Activated CD8-positive, alpha-beta memory T cell treated with anti-CD3 and anti-CD28 coated beads for 1 hour (primary cell): ENCODE measurements at places on chromosomes 4 and X.

DNA sequence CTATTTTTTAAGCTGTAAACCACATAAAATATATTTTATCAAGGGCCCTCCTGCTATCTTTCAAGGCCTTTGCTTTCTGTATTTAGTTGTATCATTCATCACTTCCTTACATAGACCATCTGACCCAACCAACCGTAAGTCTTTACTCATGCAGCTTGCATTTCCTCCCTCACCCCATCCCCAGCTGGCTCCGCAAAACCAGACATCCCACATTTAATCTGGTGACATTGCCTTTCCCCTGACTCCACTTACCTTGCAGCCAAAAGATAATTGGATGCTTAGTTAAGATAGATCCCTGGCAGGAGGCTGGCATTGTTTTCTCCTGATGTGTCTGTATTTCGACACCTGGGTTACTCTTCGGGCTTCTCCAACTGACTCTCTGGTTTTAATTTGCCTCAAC, 183.7 kb upstream of the LDB2 start:
- DNase-seq, result no peak

DNA sequence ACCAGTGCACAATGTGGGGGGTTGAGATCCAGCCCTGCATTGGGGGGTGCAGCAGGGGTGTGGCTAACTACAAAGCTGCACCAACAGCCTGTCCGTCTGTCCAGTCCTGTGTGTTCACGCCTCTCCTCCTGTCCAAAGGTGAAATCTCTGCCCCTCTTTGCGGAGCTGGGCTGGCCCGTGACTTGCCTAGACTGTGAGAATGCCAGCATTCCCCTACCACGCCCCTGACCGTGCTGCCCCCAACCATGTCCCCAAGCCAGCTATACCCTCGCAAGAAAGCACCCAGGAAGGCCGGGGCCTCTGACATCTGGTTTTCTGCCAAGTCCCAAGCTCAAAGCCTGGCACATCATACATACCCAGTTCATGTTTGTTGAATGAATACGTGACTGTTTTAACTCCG, 19.2 kb downstream of the ZFYVE28 start:
- no peak for DNase-seq

- DNase-seq, result no peak
These were observed 40.9 kb downstream of the COX18 start for GRCh38 chr4:73028621-73029020.

GRCh38 chr4:145279122-145279960, 99.0 kb upstream of the OTUD4 start:
- DNase-seq, result no peak

- no peak for DNase-seq
These were observed 214.6 kb downstream of the PALLD start for GRCh38 chr4:168711197-168712140.

DNA sequence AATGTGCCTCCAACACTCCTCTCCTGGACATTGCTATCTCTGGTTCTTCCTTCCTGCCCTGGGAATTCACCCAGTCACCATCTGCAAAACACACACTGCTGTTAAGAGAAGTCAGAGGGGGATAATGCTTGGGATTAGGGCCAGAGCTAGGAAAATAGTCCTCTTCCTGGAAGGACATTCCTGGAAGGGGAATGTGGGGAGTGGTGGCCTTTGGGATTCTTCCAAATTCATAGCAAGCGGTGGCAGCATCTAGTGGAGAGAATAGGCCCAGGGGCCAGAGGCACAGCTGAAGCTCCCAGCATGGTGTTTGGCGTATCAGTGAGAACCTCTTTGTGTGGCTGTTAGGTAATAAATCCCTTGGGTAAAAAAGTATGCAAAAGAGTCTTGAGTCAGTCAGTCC, 34.3 kb downstream of the SHROOM4 start:
- no peak for DNase-seq

DNA sequence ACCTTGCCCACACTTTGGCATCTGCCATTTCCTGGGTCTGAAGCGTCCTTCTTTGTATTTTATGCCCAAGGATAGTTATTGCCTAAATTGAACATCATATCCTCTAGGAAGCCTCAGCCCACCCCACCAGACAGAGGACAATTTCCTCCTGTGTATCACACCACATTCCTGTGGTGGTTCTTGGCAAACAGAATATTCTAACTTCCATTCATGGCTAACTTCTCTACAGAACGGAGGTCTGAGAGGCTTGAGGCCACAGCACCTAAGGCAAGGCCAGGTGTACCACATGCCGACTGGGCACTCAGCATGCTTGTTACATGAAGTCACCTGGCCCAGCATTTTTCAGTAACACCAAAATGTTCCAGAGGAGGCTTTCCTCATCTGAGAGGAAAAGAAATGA, 42.4 kb downstream of the CD99L2 start:
- DNase-seq, result no peak

- DNase-seq, result no peak
These were observed 5.3 kb upstream of the STBD1 start for GRCh38 chr4:76301068-76301774.

- no peak for DNase-seq
These were observed 26.8 kb upstream of the SPARCL1 start for GRCh38 chr4:87555773-87556619.

- DNase-seq, result no peak
These were observed 35.7 kb downstream of the ADH5 start for GRCh38 chr4:99052902-99053301.

DNA sequence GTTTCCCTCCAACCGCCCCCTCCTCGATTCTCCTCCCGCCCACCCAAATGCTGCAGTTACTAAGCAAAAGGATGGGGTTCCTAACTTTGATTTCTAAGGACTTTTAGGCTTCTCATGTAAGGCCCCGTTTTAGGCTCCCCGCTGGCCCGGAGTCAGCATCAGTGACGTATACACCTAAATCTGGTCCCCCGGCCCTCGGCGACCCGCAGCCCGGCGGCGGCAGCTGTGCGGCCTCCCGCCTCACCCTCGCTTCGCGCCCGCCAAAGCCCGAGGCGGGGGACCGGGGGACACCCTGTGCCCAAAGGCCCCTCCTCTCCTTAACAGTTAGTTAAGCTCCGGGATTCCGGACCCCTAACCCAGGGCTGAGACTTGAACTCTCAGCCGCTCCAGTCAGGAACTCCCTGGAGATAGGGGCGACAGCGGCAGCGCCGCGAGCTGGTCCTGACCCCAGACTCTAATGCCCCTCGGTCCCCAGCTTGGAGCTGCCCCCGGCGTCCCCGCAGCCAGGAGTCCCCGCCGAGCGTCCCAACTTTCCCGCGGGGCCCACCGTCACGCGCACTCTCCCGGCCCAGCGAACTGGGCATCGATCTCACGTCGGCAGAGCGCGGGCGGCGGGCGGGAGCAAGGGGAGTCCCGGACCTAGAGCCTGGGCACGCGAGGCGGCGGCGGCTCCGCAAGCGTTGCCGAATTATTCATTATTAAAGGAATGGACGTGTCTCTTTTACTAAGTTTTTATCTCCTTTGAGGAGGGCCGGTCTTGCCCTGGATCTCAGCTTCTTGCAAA, 1.5 kb upstream of the NR3C2 start:
- peak; percentile 1 for DNase-seq

DNA sequence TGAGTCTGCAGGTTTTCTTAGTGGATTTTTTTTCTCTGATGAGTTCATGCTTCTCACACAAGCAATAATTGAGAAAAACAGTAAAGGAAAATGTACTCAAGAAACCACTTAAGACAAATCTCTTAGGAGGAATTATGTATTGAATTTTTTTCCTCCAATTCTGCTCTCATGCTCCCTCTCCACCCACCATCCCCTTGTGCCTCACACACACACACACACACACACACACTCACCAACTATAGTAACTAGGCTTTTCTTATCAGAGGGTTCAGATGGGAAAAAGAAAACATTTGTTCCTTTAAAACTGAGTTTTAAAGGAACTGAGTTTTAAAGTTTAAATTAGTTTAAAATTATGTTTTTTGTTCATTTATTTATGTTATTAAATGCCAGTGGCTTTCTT, 47.0 kb upstream of the ANXA10 start:
- no peak for DNase-seq

DNA sequence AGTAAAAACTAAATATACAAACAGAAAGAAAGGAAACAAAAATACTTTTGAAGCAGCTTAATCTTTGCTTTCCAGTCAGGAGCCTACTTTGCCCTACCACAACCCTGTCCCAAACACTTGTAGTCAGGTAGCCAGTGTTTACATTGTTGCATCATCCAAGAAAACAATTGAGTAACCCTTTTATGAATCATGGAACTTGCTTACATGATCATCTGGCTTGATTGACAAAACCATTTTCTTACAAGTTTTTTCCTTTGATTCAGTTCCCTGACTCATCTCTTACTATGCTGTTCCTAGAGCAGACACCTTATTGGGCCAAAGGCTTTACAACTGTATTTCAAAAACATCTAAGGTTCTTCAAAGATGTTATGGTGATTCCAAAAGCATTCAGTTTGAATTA, 740.1 kb downstream of the KLHL13 start:
- DNase-seq, result no peak

DNA sequence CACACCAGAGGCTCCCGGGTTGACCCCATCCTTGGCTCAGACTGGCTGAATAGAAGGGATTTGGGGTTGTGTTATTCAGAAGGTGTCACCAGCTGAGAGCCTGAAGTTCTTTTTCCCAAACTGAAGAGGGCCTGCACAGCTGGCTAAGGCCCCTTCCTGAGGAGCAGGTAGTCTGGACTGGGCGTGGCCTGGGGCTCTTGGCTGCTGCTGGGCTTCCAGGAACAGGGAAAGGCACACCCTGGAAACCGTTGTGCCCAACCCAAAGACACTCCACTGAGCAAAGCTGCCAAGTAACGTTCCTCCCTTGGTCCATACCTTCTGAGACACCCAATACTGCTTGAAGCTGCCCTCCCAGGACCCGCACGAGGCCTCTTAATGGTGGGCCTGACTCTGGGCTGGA, 8.3 kb upstream of the CXCR3 start:
- no peak for DNase-seq

DNA sequence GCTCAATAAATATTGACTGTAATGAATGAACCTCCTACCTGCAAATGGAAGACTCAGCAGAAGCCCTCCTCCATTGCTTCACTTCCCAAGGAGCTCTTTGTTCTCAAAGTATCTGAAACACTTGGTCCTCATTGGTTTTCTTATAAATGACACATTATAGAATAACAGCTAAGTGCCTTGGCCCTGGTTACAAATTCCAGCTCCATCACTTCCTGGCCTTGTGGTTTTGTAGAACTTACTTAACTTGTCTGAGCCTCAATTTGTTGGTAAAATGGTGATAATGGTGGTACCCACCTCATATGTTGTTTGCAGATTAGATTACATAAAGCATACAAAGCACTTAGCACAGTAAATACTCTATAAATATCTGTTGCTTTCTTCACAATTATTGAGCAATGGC, 25.2 kb upstream of the SMIM20 start:
- no peak for DNase-seq

DNA sequence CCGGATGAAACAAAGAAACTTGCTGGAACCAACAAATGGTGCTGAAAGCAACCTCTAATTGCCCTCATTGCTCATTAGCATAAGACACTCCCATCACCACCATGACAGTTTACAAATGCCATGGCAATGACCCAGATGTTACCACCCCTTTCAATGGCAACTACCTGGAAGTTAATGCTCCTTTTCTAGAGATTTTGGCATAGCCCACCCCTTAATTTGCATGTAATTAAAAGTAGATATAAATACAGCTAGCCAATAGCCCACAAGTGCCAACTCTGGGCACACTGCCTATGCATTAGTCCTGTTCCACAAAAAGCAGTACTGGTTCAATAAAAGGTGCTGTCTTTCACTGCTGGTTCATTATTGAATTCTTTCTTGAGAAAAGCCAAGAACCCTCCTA, 410.3 kb upstream of the PPP1R2C start:
- no peak for DNase-seq

DNA sequence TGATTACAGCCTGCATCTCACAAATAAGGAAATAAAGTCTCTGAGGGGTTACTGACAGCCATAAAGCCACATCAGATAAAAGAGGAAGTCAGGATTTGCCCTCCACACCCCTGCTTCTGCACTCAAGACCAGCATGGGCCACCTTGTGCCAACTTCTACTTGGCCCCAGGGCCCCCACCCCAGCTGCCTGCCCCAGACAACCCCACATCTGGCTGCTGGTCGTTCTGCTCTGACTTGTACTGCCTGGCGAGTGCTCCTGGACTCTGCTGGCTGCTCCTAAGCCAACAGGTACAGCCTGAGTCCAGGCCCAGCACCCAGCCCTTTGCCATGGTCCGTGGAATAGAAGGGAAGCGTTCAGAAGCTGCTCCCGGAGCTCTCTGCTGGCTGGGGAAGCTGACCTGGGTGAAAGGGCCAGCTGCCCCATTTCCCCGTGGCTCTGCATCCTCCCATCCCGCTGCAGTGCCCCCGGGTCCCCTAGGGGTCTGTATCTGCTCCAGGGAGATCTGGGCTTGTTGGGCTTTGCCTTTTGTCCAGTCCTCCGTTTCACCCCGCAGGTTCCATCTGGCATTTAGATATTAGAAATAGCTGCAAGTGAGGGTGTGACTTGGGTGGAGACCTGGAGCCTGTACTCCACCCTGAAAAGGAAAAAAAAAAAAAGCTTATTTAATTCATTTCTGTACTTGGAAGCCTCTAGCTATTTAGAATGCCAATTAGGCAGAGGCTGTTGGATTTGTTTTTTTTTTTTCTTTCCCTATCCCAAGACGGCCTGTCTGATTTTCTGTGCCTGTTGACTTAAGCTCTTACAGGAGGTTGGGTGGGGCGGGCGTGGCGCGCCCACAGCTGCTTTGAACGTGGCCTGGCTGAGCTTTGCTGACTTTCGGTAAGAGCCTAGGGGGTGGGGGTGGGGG, 194.7 kb downstream of the PTTG2 start:
- no peak for DNase-seq

DNA sequence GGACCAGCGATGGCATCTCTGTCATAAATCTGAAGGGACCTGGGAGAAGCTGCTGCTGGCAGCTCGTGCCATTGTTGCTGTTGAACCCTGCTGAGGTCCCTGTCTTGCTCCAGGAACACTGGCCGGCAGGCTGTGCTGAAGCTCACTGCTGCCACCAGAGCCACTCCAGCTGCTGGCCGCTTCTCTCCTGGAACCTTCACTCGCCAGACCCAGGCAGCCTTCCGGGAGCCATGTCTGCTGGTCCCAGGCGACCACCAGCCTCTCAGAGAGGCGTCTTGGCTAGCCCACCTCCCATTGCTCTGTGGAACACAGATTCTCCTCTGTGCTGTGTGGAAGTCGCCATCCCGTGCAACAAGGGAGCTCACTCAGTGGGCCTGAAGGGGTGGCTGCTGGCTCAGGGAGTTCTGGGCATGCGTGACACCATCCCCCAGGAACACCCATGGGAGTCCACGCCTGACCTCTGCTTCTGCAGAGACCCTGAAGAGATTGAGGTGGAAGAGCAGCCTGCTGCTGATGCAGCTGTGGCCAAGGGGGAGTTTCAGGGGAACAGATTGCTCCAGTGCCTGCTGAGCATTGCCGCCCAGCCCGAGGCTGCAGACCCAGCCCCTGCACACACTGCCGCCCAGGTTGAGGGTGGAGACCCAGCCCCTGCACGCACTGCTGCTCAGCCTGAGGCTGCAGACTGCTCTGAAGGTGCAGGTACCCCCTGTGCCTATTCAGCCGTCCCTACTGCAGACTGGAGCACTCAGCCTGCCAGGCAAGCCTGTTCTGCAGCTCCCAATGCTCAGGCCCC, 33.1 kb upstream of the CYP4V2 start:
- no peak for DNase-seq
